ENCODE measurements at places on chromosomes 11 and 22.

DNA sequence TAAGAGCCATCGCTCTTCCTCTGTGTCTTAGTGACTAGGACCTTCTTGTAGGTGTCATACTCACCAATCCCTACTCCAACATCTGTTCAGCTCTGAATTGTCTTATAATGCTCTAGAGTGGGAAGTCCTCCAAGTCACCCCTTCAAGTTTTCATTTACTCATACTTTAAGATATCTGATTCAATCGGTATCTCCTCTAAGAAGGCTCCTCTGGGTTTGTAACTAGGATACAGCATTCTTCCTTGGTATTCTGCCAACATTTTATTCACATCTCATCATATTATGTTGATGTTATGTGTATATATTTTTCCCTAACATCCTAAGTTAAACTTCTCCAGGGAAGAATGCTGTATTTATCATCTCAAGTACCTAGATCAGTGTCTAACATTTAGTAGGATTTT, 662.1 kb downstream of the NTM start:
- DNase-seq = peak; percentile 70

- no peak for DNase-seq
These were observed 5.6 kb downstream of the CSTPP1 start for GRCh38 chr11:46942172-46942571.

DNA sequence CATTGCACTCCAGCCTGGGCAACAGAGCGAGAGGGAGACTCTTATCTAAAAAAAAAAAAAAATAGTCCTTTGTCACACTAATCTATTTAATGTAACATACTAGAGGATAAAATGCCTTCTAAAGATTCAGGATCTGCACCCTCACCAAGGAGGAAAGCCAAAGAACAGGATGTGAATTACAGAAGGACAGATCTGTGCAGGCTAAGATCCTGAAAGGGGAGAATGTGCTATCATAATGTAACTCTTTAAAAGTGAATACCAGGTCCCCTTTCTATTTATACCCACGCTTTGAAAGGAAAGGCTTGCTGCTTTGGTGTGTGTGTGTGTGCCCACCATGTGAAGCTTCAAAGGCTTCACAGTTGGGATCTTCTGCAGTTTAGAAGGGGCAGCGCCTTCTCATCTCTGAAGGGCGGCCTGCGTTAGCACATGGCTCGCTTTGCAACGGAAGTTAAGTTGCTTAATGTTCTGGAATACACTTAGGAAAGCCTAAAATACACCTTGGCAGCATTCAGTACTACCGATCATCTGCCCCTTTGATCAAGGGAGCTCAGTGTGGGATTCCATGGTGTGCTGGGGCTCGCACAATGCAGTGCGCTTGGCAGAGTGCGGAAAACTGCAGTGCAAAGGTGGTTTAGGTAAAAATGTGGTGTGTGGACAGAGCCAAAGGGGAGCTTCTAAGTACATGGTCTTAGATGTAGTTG, 6.8 kb downstream of the CECR2 start:
- no peak for DNase-seq

DNA sequence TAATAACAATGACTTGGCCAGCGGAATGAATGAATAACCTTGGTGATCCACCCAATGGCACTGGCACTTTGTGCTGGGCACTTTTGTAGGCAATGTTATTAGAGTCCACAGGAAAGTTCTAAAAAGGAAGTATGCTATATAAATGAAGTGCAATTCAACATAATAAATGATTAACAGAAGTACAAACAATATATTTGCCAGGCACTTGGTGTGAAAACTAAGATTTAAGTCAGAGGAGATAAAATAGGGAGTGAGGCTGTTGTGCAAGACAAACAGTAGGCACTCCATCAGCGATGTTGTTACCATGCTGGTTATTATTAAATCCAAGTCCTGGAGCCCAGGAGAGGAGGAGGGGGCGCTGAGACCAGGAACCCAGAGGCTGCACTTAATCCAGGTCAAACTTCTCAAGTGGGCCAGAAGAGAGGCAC, 173.8 kb downstream of the LARGE1 start:
- no peak for DNase-seq

DNA sequence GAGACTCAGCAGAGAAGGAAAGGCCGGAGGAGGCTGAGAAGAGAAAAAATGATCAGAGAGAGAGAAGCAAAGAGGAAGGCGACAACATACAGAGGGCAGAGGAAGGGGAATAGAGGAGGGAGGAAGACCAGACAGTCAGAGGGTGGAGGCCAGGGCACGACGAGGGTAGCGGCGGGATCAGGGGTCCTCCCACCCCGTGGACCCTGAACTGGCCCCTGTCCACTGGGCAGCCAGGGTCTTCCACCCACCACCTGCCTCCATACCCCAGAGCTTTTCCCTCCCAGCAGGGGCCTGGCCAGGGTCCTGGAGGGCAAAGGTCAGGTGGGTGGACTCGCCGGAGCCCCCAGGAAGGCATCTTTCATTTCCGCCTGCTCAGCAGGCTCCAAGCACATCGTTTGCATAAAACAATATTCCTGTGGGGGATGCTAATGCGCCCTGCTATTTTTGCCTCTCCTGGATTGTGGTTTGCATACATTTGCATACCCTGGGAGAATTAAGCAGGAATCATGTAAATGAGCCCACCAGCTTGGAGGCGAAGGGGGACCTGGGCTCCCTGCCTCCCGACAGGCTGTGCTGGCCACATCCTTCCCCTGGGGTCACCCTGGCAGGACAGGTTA, 394.1 kb downstream of the MN1 start:
- no peak for DNase-seq

DNA sequence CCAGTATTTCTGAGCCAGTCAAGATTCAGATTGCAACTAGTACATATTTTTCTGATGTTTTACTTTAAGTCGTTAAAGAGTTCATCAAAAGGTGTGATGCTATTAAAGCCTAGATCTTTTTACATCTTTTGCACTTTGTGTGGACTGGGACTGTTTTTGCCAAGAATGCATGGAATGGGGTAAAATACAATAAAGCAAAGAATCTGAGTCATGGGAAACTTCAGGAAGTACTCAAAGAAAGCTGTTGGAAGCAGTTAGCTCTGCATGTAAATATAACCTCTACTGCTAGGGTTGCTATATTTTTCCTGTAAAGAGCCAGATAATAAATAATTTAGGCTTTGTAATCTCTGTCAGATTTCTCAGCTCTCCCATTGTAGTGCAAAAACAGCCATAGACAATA, 20.9 kb downstream of the ATXN10 start:
- peak; percentile 59 for DNase-seq

DNA sequence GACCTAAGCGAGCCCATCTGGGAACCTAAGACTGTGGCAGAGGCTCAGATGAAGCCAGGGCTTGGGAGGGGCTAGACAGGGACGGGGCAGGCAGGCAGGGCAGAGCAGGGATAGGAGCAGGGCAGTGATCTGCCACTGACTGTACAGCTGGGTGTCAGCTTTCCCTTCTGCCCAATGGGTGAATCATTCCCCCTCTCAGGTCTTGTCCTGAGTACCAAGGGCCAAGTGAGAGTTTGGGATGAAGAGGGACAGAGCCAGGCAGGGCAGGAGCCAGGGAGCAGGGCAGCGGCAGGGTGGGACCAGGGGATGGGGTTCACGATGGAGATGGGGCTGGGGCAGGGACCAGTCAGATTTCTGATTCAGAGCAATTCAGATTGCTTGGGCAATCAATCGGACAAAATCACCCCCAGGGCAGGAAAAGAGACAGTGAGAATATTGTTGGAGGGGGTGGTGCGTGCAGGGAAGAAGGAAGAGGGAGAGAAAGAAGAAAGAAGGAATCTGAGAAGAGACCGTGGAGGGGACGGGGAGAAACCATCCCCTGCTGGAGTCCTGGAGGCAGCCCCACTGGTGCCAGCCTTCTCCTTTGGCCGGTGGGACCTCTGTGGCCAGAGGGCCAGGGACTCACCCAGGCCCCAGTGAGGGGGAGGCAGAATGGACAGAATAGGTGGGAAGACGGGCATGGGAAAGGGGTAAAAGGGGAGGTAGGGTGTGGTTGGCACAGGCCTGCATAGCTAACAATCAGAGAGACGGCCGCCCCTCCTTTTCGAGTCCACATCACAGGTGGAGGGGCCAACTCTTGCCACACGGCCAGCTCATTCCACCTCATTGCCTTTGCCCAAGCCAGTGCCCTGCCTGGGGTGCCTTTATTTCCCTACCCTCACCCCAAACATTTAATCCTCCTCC, 47.2 kb downstream of the CYTH4 start:
- peak; percentile 48 for DNase-seq

DNA sequence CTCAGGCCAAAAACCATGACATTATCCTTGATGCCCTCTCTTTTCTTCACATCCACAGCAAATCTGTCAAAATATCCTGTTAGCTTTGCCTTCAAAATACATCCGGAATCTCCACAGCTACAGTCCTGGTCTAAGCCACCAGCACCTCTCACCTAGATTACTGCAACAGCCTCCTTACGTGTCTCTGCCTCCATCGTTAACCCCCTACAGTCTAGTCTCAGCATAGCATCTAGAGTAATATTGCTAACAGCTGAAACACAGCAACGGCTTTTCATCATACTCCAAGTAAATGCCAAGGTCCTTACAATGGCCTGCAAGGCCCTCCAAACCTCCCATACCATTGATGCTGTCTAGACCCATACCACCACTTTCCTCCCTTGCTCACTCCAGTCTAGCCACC, 4.4 kb downstream of the TSG101 start:
- peak; percentile 3 for DNase-seq

- no peak for DNase-seq
These were observed 25.9 kb upstream of the SCARF2 start for GRCh38 chr22:20463324-20464095.

- no peak for DNase-seq
These were observed 92.7 kb downstream of the NTM start for GRCh38 chr11:131463162-131463561.

GRCh38 chr11:61679893-61680621, at the start of gene DAGLA:
Gene DAGLA (plus strand): TSS chr11:61680391. CDS start chr11:61720156, 39,765 bp downstream.
- DNase-seq = peak; percentile 45

- DNase-seq = no peak
These were observed 89.2 kb upstream of the NCAM1 start for GRCh38 chr11:112871909-112872500.

- no peak for DNase-seq
These were observed 85.0 kb upstream of the SEPTIN5 start for GRCh38 chr22:19629331-19629719.

DNA sequence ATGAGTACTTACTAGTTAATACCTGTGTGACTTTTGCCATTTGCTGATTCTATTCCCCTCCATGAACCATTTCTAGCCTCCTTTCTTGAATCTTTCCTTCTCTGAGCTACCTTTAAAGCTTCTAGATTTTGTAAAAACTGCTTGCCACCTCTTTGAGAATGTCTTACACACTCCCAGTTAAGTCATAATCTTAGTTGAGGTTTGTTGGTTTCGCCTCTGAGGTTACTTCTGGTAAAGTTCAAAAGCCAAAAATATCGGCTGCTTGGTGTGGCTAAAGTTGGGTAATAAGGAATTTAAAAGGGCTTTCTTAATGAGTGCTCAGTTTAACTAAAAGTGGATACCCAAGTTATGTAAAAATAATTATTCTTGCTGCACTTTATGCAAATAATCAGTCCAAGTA, 10.4 kb upstream of the GLYAT start:
- no peak for DNase-seq

DNA sequence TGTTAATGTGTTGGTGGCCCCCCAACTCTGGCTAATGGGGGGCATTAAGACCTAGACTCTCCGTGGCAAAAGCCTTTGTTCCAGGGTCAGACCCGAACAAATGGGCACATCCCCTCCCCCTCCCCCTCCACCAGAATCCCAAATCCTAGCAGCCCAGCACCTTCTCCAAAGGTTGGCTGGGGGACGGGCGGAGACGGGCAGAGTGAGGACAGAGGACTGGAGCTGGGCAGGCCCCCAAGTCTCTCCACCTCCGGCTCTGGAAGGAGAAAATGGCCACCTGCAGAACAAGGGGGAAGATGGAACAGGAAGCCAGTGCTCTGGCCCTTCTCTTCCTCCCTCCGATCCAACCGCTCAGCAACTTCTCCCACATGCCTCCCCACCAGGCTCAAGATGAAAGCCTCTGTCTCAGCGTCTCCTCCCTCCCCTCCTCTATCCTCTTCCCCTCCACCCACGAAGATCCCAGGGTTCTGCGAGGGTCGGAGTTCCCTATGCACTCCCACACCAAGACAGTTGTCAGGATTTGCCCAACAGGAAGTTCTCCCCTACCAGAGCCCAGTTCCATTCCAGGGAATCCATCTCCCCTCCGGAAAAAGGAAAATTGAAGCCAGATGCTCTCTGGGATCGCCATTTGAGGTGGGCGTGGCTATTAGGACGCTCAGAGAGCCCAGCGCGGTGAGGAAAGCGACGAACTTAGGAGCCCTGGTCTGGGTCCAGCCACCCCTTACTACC, 20.1 kb downstream of the ADA2 start:
- peak; percentile 80 for DNase-seq

DNA sequence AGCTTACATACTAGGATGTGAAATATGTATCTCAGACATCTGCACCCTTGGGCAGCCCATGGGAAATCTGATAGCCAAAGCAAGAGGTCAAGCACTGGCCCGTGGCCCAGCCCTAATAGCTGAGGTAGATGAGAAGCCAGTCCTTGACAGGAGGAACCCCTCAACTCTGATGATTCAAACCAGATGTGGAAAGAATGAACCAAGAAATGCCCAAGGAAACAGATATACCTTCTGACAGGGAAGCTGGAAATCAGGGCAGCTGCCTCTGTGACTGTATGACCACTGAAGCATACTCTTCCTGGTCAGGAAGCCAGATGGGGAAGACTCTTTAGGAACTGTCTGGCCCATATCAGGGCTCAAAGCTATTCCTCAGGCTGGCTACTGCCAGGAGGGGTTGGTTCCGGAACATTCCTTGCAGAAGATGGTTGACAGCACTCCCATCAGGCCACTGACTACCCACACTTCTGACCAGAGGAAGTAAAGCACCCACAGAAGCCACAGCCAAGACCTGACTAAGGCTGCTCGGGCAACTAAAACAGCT, 124.2 kb downstream of the SWAP70 start:
- peak; percentile 100 for DNase-seq
